GM10248 (cell line): ENCODE measurements at places on chromosomes 13 and 19.

- DNase-seq = no peak
These were observed 309.4 kb upstream of the KLF12 start for GRCh38 chr13:74443631-74444030.

- DNase-seq = no peak
These were observed 21.6 kb downstream of the TCF3 start for GRCh38 chr19:1630811-1631210.

GRCh38 chr19:54035215-54036178 lies 28.2 kb downstream of the VSTM1 start:
- DNase-seq = no peak

DNA sequence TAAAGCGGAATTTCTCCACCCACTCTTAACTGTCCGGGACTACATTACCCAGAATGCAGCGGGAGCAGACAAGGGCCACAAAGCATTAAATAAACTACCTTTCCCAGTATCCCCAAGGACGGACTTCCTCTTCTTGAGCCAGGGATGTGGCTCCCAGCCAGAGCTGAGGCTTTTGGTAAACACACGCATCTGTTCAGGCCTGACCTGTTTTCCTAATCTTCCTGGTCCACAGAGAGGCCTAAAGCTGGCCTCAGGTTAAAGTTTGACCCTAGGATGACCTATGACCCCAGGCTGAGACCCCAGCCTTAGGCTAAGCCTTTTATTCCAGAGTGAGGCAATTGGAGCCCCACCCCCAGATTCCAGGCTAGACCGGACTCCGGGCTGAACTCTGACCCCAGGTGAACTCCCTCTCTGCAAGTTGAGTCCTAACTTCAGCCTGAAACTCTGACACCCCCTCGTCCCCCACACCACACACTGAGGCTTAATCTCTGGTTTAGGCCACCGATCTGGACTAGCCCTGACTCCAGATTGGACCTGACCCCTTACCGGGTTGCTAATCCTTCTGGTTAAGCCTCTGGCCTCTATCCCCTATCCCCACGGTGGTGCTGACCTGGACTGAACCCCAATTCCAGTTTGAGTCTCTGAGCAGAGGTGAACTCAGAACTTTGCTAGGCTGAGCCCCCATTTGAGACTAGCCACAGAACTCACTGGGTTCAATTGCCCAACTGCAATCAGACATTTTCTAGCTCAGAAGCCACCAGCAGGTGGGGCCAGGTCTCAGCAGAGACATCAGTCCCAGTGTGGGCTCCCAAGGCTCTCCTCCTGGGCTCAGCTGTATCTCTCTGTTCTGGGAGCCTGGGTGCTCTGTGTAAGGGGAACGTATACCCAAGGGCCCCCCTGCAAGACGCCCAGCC lies 750 bp upstream of the GPR108 start:
- peak; percentile 63 for DNase-seq

GRCh38 chr13:72908416-72908815 lies 126.5 kb downstream of the PIBF1 start:
- DNase-seq = no peak

GRCh38 chr13:98171900-98172589 lies 5.0 kb downstream of the RNF113B start:
- DNase-seq = no peak

- no peak for DNase-seq
These were observed 324.9 kb downstream of the UQCRFS1 start for GRCh38 chr19:28887920-28888618.

- no peak for DNase-seq
These were observed 62.4 kb upstream of the GJB6 start for GRCh38 chr13:20294497-20294896.

DNA sequence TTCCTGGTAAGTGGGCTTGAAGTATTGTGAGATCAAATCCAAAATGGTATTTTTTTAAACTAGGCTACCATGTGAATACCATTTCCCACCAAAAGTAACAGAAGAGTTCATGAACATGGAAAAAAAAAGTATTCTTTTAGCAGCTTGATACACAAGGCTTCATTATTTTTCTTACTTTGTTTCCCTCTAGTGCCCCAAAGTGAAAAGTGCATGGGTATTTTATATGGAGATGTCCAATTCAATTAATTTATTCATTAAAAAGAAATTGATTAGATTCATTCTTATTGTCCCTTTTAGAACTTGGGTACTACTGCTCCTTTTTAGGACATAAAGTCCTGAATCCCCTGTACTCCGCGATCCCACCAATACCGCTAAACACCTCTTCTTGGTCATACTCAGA lies 28.6 kb upstream of the SCEL start:
- no peak for DNase-seq

DNA sequence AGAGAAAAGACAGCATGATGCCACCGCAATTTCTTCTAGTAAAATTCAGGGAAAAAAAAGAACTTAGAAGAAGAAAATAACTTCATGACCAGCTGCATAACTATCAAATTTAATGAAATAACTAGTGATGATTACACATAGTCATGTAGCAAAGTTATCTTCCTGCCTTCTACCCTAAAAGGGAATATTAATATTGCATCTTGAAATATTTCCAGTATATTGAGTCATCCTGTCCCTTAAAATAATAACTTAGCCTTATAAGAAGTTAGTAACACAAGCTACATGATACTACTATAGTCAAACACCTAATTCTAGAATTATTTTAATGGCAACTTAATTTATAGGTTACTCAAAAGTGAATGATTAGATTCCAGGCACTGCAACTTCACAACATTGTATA lies 289.2 kb downstream of the KLF12 start:
- DNase-seq = no peak

DNA sequence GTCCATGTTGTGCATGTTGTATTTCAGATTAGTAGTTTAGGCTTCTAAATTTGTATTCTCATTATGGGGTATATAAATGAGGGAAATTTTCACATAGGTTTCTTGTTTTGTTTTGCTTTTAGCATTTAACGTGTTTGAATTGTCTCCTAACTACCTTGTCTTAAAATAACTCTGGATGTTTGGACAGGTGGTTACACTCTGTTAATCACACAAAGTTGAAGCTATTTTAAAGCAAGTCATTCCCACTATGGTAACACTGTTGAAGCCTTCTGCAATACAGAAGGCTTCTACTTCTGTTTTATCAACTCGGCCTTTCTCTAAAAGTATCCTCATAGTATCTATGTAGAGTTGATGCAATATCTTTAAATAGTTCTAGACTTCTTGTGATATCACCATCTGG lies 245.3 kb upstream of the HTR2A start:
- no peak for DNase-seq

GRCh38 chr19:8208119-8208921 lies 850 bp upstream of the CERS4 start:
- DNase-seq = no peak

- DNase-seq = no peak
These were observed 3.1 kb downstream of the JUNB start for GRCh38 chr19:12794196-12794941.

DNA sequence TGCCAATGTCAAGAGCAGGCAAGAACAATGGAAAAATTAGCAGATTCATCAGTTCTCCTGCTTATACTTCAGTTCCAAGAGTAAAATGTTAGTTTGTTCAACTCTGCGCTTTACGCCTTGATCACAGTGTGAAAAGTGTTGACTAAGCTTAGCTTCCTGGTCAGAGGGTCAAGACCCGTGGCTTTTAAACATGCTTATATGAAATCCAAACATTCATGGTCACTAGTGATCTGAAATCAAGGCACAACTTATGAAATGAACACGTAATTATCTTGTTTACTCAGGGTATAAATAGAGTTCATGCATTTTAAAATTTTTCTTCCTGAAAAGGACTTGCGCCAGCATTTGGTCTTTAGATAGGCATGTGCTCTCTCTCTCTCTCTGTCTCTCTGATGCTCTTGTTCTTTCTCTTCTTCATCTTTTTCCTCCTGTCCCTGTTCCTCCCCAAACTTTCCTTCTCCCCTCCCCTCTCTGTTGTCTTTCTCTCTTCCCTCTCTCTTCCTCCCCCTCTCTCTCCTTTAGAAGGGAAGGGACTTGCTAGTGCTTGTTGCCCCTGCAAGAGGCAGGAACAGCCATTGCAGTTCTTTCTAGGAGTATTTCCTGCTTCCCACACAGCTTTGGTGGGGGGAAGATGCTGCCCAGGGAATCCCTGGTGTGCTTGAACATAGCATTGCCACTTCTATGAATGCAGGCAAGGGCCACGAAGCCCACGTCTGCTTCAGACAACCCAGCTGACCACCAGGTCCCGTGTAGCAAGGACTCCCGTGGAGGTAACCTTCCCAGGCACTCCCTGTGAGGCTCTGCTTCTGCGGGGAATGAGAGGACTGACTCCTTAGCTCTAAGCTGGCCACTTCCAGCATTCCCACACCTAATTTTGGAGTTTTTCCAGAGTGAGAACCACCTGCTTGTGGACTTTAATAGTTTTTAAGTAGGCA lies 7.1 kb upstream of the ZNF536 start:
- DNase-seq = no peak

DNA sequence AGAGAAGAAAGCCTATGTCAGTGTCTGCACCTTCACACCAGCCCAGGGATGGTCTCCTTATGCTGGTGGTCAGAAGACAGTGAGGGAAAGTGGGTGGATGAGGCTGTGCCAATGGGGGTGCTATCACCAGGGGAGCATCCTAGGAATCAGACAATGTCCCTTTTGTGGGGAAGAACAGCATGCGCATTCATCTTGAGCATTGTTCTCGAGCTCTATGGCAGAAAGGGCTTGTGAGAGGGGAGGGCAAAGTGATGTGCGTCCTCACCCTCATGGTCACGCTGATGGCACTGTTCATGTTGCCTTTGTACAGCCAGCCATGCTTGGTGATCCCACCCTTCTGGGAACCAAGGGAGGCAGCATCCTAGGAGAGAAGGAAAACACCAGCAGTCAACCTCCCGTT lies 56.1 kb downstream of the DOCK9 start:
- no peak for DNase-seq

- DNase-seq = no peak
These were observed 21.6 kb downstream of the FAM124A start for GRCh38 chr13:51243832-51244231.

DNA sequence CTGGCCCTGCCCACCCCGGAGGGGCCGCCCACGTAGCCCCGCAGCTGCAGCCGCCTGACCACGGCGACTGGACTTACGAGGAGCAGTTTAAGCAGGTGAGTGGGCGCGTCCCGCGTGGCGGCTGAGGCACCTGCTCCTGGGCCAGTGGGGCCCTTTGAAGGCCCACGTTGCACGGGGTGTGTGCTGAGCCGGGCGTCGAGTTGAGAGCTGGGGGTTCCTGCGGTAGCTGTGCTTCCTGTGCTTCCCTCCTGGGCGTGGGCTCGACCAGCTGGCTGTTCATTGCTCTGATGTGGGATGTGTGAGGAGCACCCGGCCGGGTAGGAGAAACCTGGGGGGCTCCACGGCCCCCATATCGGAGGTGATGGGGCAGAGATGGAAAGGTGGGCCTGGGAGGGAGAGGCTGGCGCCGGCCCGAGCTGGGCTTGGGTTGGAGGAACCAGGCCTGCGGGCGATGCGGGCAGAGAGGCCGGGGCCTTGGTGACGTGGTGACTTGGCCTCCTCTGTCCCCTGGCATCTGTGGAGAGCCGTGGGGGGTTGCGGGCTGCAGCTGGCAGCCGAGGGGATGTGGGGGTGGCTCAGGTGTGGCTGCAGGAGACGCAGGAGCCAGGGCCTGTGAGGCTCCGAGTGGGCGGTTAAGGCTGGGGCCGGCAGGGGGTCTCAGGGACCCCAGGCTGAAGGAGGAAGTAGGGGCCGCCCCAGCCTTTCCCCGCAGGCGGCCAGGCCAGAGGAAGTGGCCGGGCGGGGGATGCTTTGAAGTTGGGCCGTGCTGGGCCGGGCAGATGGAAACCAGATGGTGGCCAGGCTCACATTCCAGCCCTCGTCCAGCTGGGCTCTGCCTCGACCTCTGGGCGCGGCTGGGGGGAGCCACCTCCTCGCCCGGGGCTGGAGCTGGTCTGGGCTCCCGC lies 7.1 kb downstream of the ARID3A start:
- peak; percentile 59 for DNase-seq

DNA sequence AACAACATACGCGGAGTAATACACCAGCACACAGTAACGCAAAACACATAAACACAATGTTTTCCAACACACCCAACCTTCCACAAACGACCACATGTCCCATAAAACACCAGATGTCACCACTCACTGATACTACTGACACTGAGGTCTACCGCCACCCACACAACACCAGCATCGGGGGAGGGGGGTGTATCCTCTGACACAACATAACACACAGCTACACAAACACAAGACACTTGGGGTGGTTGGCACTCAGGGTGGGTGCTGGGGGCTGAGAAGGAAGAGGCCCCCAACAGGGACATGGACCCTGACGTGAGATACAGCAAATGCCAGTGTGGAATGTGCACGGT lies 1.5 kb upstream of the KCNN4 start:
- no peak for DNase-seq

DNA sequence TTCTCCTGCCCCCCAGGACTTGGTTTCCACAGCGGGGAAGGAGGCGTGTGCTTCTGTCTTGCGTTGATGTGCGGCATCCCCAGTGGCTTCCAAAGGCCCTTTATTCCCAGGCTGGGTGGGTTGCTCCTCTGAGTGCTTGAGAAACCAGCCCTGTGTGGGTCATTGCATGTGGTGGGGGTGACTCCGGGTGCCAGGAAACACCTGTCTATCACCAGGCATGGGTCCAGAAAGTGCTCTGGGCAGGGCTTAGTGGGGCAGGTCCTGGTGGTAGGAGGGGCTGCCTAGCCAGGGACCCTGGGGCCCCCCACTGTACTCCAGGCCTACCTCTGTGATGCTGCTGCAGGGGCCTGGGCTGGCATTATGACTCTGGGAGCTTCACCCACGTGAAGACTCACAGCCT lies 9.6 kb downstream of the DDA1 start:
- no peak for DNase-seq

GRCh38 chr13:67416047-67416925 lies 186.2 kb upstream of the PCDH9 start:
- DNase-seq = peak; percentile 5

- no peak for DNase-seq
These were observed 85.2 kb downstream of the EDNRB start for GRCh38 chr13:77833331-77833863.

- DNase-seq = no peak
These were observed 18.0 kb downstream of the KPNA3 start for GRCh38 chr13:49774376-49775005.

DNA sequence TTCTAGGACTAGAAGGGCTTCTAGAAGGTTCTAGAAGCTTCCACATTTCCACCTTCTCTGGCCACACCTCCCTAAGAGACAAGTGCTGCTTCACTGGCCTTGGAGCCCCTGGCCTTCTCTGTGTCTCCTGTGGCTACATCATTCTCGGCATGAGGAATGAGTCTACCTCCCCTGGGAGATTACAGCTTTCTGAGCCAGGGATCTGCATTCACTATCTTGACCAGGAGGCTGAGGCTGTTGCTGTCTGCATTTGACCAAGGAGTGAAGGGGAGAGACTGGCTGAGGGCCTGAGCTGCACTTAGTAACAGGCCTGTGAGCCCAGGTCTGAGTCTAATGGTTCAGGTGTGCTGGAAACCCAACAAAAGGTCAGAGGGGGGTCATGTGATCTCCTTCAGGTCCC lies 5.3 kb downstream of the CPAMD8 start:
- DNase-seq = no peak

- DNase-seq = no peak
These were observed 5.8 kb upstream of the TMC4 start for GRCh38 chr19:54178581-54179261.

- DNase-seq = no peak
These were observed 6.8 kb downstream of the ELL start for GRCh38 chr19:18514800-18515682.

- DNase-seq = no peak
These were observed 148.2 kb downstream of the DCT start for GRCh38 chr13:94331281-94331680.
